Breast epithelium (tissue), 4 donors: ENCODE measurements at places on chromosomes 13 and 19. TPM values are rescaled to one million over a fixed set of nuclear protein-coding genes. Genes with fewer than 3 reads are reported as not detected.

The ZNF729 gene
- not detected for total RNA-seq

The SMIM24 gene
- 6.7 TPM for total RNA-seq

The PSG1 gene
- total RNA-seq: not detected

The ALKBH6 gene
- total RNA-seq: 20.3 TPM

The PLK5 gene
- not detected for total RNA-seq

The CACNA1A gene
- 1.0 TPM for total RNA-seq

DNA sequence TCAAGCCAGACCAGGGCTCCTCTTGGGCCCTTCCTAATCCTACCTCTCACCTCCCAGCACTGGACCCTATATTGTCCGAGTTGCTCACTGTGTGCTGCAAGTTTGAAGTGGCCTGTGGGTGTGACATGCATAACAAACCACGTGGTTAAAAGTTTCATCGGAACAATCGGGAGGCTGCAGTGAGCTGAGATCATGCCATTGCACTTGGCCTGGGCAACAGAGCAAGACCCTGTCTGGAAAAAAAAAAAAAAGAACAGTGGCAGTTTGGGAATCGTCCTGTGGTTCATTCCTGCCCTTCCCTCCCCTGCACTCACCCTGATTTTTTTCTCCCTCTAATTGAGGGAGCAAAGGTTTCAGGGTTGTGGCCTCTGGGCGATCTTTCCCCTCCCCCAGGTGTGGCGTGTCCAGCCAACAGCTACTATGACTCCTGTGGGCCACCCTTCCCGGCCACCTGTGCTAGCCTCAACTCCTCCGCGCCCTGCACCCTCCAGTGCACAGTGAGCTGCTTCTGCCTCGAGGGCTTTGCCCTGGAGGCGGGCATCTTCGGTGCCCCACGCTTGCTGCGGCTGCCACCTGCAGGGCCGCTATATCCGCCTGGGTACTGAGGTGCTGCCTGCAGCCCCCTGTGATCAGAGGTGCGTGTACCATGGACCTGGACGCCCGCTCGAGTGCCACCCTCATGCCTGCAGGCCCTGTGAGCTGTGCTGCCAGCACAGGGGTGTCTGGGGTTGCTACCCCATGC lies 16.3 kb upstream of the FXYD3 start:
- H3K27me3 ChIP-seq: no peaks in the 10 kb centered on the region
- H3K4me1 ChIP-seq: no peaks in the 10 kb centered on the region
- no peak for DNase-seq
- H3K4me3 ChIP-seq: no peak overlapping the region
- H3K36me3 ChIP-seq: no peaks in the 10 kb centered on the region

- H3K36me3 ChIP-seq: no peaks in the 10 kb centered on the region
- no peak overlapping the region for H3K27ac ChIP-seq
- no peak overlapping the region for H3K4me3 ChIP-seq
- no peak for DNase-seq
- no peaks in the 10 kb centered on the region for H3K27me3 ChIP-seq
Measured at GRCh38 chr19:31023038-31023437, 326.2 kb downstream of the TSHZ3 start.

DNA sequence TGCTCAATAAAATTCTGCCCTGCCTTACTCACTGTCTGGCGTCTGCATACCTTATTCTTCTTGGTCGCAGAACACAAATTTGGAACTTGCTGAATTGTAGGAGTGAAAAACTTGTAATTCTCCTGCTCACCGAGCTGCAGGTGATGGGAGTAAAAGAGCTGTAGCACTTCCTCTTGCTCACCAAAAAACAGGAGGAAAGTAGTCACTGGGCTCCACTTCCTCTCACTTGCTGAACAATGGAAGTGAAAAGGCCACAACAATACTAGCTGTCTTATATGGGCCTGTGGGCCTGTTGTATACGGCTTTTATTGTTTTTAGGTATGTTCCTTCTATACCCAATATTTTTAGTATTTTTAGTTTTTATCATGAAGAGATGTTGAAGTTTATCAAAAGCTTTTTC lies 978.7 kb downstream of the SLITRK5 start:
- H3K36me3 ChIP-seq: peaks cover 5% of the 10 kb centered on the region
- H3K4me3 ChIP-seq: no peak overlapping the region
- no peak overlapping the region for H3K27ac ChIP-seq
- no peaks in the 10 kb centered on the region for H3K27me3 ChIP-seq
- no peak for DNase-seq

DNA sequence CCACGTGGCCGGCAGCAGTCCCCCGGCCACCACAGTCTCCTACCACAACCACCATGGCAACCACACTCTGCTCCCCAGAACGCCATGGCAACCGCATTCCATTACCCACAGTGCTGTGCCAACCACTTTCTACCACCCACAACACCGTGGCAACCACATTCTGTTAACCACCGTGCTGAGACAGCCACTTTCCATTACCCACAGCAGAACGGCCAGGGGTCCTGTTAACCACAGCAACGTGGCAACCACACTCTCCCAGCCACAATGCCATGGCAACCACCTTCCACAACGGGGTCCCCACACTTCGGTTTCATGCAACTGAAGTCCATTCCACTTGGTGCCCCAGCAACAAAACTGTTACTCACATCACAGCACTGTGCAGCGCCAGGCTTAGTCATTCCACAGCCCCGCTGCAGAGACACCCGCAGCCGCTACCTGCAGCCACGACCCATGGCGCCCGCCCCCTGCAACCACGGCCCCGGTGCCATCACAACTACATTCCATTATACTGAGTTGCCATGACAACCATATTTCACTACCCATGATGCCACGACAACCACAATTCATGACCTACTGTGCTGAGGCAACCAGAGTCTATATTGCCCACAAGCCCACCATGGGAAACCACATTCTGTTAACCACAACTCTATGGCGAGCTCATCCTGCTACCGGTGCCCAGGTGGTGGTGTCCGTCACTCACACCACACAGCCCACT lies 10.0 kb downstream of the DPF1 start:
- H3K36me3 ChIP-seq: no peaks in the 10 kb centered on the region
- H3K4me3 ChIP-seq: no peak overlapping the region
- H3K4me1 ChIP-seq: peaks cover 4% of the 10 kb centered on the region
- no peak for DNase-seq

DNA sequence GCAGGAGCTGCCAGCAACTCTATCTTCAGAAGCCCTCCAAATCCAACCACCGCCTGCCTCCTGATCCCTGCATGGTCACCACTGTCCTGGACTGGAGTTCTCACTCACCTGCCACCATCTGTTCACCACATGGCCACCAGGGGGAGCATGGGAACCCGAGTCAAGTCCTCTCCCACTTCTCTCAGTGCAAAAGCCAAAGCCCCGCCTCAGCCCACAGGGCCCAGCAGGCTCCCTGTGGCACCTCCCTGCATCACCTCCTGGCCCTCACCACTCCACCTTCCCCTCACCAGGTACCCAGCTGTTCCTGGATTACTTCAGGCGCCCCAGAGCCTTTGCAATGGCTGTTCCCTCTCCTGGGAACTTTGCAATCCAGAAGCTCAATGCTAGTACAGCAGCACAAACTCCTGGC lies 5.3 kb downstream of the DHPS start:
- peak; percentile 83 for DNase-seq
- no peaks in the 10 kb centered on the region for H3K4me1 ChIP-seq
- H3K27ac ChIP-seq: no peak overlapping the region
- H3K36me3 ChIP-seq: peaks cover 3% of the 10 kb centered on the region
- no peak overlapping the region for H3K4me3 ChIP-seq
- H3K27me3 ChIP-seq: no peaks in the 10 kb centered on the region

- peak; percentile 68 for DNase-seq
- no peaks in the 10 kb centered on the region for H3K36me3 ChIP-seq
- no peak overlapping the region for H3K27ac ChIP-seq
- peaks cover 12% of the 10 kb centered on the region for H3K27me3 ChIP-seq
- H3K4me3 ChIP-seq: peak overlapping the region; percentile 47
Measured at GRCh38 chr19:55452749-55453346, 8.6 kb downstream of the ISOC2 start.

DNA sequence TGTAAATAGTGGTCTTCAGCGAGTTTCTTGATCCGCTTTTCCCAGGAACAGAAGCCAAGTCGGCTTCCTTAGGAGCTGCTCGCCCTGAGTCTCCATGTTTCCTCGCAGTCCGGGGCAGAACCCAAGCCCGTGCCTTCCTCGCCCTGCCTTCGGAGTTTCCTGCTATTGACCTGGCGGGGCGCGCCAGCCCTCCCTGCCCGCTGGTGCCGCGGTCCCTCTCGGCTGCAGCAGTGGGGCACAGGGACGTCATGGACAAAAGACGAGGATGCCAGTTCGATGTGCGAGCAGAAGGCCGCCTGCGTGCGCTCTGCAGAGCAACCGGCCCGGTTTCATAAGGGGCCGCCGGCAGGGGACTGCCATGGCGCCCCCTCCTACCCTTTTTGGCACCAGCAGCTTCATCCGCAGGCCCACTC lies 156.6 kb downstream of the TM9SF2 start:
- peak overlapping the region; percentile 64 for H3K4me3 ChIP-seq
- no peaks in the 10 kb centered on the region for H3K27me3 ChIP-seq
- DNase-seq: no peak
- no peaks in the 10 kb centered on the region for H3K36me3 ChIP-seq
